ENCODE measurements at places on chromosomes 11 and 22.

GRCh38 chr22:36470162-36470993 is 11.1 kb downstream of the TXN2 start:
- DNase-seq, result peak; percentile 69

GRCh38 chr11:112537026-112537425 is 276.4 kb upstream of the PLET1 start:
- no peak for DNase-seq

DNA sequence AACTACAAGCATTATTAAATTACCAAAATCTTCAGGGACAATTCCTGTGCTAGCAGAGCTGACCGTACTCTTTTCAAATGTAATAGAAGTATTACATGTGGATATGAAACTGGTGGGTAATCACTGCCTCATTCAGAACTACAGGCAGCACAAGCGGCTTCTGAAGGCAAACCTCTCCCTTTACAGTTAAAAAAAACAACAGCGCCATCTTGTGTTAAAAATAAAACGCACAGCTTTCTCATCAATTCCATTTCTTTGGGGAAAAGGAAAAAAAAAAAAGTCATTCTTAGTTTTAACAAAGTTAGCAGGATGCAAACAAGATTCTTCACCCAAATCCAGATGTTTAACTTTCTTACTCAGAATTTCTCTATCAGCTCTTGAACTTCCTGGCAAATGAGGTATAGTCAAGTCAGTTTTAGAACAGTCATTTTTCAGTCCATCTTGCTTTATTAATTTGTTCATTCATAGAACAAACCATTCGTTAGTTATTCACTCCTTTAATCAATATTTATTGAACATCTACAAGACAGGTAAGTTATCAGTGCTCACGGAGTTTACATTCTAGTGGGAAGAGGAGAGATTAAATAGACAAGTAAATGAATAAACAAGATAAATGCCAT is 331.8 kb upstream of the MPPED2 start:
- no peak for DNase-seq

DNA sequence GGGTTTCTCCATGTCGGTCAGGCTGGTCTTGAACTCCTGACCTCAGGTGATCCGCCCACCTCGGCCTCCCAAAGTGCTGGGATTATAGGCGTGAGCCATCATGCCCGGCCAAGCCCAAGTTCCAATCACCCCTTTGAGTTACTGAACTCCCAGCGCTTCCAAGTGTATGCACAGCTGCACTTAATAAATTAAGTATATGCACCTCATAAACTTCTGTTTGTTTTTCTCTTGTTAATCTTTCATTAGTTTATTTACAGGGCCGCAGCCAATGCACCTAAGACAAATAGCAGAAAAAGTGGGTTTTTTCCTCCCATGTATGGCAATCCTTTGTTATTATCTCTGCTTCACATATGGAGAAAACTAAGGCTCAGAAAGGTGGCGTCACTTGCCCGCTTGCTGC is 21.3 kb downstream of the SYN3 start:
- DNase-seq, result no peak

DNA sequence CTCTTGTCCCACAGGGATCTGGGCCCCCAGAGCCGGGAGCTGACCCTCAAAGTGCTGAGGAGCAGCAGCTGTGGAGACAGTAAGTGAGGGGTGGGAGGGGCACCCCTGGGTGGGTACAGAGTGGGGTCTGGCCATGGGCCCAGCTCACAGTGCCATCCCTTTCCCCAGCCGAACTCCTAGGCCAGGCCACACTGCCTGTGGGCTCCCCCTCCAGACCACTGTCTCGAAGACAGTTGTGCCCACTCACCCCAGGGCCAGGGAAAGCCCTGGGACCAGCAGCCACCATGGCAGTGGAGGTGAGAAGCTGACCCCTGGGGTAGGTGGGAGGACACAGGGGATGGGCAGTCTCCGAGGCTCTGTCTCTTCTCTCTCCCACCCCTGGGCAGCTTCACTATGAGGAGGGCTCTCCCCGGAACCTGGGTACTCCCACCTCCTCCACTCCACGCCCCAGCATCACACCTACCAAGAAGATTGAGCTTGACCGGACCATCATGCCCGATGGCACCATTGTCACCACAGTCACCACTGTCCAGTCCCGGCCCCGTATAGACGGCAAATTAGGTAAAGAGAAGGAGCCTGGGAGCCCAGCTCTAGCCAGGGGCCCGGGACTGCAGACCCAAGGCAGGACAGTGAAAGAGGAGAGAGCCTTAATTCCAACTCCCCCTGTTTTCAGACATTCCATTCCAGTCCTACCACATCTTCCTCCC is 5.3 kb downstream of the C2CD2L start:
- no peak for DNase-seq

GRCh38 chr22:25213221-25213620 is 6.2 kb upstream of the CRYBB2 start:
- DNase-seq, result no peak

GRCh38 chr22:49677495-49677889 is 150.2 kb downstream of the BRD1 start:
- DNase-seq, result no peak

- DNase-seq, result no peak
Observed at GRCh38 chr11:67302571-67303131, 679 bp upstream of the SSH3 start.

GRCh38 chr11:5938603-5938965 is 3.5 kb upstream of the OR56A3 start:
- no peak for DNase-seq

DNA sequence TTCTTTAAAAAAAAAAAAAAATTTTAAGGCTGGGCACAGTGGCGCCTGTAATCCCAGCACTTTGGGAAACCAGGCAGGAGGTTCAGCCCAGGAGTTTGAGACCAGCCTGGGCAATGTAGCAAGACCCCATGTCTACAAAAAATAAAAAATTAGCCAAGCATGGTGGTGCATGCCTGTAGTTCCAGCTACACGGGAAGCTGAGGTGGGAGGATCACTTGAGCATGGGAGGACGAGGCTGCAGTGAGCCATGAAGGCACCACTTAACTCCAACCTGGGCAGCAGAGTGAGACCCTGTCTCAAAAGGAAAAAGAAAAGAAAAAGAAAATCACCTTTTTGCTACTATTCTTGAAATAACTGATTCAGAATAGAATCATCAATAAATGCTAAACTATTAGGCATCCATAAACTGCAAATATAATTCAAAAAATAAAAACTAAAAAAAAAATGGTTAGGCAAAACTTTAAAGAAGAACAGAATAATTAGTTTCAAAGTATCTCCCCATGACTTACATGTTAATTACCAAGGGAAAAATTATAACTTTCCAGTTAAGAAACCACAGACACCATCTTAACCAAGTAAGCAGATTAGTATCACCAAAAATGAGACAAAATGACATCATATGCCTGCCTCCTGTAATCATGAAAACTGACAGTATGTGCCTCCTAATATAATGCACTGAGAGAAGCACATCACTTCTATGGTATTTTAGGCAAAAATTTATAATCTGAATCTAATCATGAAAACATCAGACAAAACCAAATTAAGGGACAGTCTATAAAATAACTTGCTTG is 63.6 kb downstream of the DENND5A start:
- DNase-seq, result no peak

GRCh38 chr22:20951932-20952380 is 15.1 kb upstream of the AIFM3 start:
- no peak for DNase-seq

- DNase-seq, result no peak
Observed at GRCh38 chr11:7611411-7611810, 61.9 kb downstream of the CYB5R2 start.

DNA sequence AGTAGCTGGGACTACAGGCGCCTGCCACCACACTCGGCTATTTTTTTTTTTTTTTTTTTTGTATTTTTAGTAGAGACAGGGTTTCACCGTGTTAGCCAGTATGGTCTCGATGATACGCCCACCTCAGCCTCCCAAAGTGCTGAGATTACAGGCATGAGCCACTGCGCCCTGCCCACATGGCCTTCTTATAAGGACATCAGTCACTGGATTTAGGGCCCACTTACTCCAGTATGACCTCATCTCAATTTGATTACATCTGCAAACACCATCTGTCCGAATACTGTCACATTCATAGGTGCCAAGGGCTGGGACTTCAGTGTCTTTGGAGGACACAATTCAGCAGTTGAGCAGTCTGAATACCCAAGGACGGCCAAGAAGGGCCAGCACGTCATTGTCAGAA is 8.2 kb upstream of the PRR5 start:
- no peak for DNase-seq

GRCh38 chr11:76787911-76788596 is 4.9 kb downstream of the TSKU start:
- no peak for DNase-seq

- no peak for DNase-seq
Observed at GRCh38 chr11:80632691-80633090, 1191.9 kb upstream of the TENM4 start.

DNA sequence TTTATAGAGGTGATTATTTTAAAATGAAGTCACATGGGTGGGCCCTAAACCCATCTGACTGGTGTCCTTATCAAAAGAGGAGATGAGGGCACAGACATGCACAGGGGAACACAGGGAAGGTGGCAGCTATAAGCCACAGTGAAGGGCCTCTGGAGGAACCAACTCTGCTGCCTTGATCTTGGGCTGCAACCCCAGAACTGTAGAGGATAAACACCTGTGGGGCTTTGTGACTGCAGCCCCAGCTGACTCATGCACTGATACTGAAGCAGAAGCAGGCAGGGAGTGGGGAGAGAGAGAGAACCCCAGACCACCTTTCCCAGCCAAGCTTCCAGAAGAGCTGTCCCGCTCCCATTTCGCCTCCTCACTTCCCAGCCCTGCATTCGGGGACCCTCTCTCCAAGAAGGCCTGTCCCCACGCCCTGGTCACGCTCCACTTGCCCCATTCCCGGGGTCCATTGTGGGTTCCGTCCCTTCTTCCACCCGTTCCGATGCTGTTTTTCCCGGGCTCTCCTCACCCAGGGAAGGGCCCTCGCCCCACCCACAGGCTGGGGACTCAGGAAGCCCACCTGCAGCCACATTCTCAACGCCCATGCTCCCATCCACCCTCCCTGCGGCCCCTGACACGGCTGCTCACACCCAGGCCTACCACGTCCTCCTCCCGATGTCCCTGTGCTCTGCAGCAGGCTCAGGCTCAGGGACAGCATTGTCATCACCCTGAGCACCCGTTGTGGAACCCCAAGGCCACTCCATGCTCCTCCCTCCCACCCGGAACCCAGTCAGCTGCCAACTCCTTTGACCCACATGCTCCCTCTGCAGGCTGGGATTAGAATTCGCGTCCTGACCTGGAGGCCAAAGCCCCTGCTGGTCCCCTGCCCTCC is 90.8 kb upstream of the SHANK2 start:
- DNase-seq, result no peak

DNA sequence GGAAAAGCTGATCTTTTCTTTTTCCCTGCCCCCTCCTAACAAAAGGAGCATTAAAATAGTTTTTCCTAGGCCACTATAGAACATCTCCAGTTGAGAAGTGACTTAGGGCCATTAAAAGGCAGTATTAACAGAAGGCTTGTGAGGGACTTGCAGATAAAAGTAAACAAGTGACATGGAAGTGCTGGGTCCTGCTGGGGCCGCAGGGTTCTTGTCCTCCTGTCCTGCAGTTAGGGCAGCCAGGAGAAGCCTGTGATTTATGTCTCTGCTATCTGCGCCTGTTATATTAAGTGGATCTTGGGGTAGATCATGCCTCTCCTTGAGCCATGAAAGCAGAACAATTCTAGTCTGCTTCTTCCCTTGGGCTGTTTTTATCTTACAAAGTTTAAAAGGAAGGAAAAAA is 271.4 kb upstream of the C11orf87 start:
- DNase-seq, result no peak

DNA sequence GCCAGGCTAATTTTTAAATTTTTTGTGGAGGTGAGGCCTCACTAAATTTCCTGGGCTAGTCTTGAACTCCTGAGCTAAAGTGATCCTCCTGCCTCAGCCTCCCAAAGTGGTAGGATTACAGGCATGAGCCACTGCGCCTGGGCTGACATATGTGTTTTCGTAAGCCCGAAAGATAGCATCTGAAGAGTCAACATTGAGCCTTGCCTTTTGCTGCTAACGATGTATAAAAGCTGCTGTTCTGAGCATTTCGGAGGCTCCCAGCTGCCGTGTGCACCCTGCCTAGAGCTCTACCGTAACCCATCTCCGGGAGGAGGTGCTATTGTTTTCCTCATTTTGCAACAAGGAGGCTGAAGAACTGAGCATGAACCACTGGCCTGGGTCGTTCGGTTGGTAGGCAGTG is 18.1 kb upstream of the PPP6R3 start:
- DNase-seq, result no peak

DNA sequence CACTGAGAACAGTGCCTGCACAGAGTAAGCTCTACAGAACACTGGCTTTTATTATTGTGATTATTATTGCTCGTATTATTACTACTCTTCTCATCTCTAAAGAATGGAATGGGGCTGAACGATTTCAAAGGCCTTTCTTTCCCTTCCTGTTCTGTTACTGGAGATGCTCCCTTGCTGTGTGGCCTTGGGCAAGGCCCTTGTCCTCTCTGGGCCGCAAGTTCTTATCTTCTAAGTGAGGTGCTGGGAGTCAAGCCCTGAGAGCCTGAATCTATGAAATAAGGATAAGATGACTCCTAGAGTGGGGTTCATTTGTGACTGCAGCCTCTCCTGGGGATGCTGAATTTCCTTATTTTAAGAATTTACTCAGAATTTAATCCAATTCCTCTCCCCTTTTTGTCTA is 113.5 kb downstream of the FBXO7 start:
- no peak for DNase-seq

DNA sequence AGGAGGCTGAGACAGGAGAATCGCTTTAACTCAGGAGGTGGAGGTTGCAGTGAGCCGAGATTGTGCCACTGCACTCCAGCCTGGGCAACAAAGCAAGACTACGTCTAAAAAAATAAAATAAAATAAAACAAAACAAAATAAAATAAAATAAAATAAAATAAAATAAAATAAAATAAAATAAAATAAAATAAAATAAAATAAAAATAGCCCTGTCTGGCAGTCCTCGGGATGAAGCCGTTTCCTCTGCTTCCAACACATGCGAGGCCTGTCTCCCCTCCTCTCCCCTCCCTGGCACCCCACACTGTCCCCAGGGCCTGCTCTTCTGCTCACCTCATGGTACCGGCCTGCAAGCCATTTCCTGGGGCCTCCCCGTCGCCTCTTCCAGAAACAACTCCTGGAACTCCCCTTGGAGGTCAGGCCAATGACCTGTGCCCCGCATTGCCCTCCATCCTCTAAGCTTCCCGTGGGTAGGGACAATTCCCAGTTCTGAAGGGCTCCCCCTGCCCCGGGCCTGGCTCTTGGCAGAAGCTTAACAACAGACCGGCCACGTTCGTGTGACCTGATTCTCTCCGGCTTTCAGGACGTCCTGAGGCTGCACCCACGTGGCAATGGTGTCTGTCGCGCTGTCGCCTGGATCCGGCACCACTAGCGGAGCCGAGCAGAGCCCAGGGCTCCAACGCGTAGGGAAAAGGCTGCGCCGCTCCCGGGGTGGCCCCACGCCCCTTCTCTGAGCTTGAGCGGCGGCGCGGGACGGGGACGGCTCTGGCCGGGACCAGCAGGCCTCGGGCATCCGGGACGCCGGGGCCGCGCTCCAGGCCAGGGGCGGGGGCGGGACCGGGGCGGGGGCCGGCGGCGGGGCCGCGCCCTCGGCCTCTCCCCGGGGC is 456 bp upstream of the PARVB start:
- DNase-seq, result no peak

GRCh38 chr11:70610566-70611565 is 212.5 kb downstream of the CTTN start:
- no peak for DNase-seq

GRCh38 chr11:1401656-1402221 is 12.0 kb downstream of the BRSK2 start:
- DNase-seq, result no peak

GRCh38 chr11:106523171-106523570 is 445.7 kb downstream of the AASDHPPT start:
- DNase-seq, result no peak

GRCh38 chr11:102287964-102288724 is 29.1 kb upstream of the BIRC3 start:
- DNase-seq, result no peak

Measured in keratinocyte (primary cell).